ENCODE measurements at places on chromosomes 3 and 15.

GRCh38 chr3:102791641-102792589 lies 357.1 kb downstream of the ZPLD1 start:
- no peak for DNase-seq

GRCh38 chr3:113825090-113825489 lies 13.5 kb upstream of the GRAMD1C start:
- DNase-seq, result no peak

DNA sequence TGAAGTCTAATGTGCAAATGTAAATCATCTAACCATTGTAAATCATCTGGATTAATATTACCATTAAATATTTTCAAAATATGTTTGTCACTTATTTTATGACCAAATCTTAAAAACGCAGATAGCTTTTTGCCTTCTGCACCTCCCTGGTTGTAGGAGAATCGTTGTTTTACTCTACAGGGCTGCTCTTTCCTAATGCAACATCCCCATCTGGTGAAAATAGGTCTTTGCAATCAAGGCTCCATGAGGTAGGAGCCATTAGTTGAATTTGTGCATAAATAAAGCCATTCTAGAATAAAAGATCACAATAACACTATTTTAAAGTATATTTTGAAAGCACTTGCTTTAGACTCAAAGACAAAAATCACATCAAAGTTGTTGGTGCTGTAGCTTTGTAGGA lies 535.6 kb upstream of the AGTR1 start:
- DNase-seq, result no peak

DNA sequence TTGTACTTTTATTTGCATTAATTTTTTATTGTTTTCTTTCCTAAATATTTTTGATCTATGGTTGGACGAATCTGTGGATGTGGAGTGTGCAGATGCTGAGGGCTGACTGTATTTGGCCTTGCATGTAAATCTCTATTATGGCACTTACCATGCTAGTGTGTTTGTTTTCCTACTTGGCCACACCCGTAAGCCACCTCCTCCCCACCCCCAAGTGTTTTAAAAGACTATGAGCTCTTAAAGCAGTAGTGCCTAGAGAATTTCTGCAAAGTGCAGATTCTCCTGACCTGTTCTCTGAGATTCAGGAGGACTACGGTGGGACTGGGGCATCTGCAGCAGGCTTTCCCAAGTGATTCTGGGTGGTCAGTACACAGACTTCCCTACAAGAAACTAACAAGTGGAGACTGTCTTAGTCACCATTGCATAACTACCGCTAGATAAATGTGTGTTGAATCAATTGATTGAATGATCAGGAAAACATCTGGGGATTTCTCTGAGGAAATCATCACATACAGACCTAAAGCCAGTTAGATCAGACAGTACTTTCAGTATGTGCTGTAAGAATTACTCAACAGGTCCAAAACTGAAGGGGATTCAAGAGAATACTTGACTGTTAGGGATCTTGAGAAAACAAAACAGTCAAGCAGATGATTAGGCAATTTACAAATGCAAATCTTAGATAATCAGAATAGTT lies 6.2 kb upstream of the TIPARP start:
- no peak for DNase-seq
